ENCODE measurements at places on chromosomes 4 and X. TPM values are rescaled to one million over a fixed set of nuclear protein-coding genes. Genes with fewer than 3 reads are reported as not detected.

CXorf49 gene
- total RNA-seq, result not detected

CFAP99 gene
- total RNA-seq, result under 0.01 TPM

CDKL2 gene
- 0.29 TPM for total RNA-seq

FRMD7 gene
- not detected for total RNA-seq

F11 gene
- not detected for total RNA-seq

BST1 gene
- total RNA-seq, result 62.6 TPM

XAGE1A gene
- total RNA-seq, result not detected

AFM gene
- total RNA-seq, result not detected

MFSD8 gene
- total RNA-seq, result 18.8 TPM

FGB gene
- total RNA-seq, result not detected

PARM1 gene
- 12.9 TPM for total RNA-seq

FAM47A gene
- total RNA-seq, result not detected

GAB1 gene
- 12.0 TPM for total RNA-seq

RUFY3 gene
- 37.5 TPM for total RNA-seq

NR3C2 gene
- total RNA-seq, result 2.6 TPM

DUSP9 gene
- total RNA-seq, result under 0.01 TPM

ARMCX4 gene
- 2.2 TPM for total RNA-seq

TRAM1L1 gene
- 1.9 TPM for total RNA-seq

USP17L22 gene
- not detected for total RNA-seq

CT55 gene
- not detected for total RNA-seq

SPANXA1 gene
- not detected for total RNA-seq

MAGEB16 gene
- total RNA-seq, result not detected

NLGN4X gene
- total RNA-seq, result 5.3 TPM
